Activated CD4-positive, CD25-positive, alpha-beta regulatory T cell treated with anti-CD3 and anti-CD28 coated beads, Interleukin-2, amount 50 U/mL, for 16 hours (primary cell): ENCODE measurements at places on chromosomes 13 and 19.

DNA sequence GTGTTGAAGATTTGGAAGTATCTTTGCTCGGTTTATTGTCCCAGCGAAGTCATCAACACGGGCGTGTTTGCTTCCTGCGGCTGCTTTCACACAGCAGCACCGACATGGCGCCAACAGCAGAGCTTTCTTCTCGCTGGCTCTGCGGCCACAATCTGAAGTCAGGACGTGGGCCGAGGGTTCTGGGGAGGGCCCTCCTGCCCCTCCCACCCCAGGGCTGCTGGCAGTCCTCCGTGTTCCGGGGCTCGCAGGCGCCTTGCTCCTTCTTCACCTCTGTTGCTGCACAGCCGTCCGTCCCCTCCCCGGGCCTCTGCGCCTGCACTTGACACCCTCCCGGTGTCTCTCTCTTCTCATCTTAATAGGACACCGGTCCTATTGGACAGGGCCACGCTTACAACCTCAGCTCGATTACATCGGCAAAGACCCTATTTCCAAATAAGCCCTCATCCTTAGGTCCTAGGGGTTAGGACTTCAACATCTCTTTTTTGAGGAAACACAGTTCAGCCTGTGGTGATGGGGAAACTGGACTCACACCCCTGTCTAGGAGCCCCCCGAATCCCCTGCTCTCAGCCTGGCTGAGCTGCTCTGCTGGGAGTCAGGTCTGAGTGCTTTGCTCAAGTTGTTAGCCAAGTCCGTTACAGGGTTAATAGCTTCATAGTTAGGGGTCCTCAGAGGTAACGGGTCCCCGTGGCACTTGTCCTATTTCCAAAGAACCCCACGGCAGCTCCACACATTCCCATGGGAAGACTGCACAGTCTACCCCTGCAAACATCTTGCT is 2.7 kb upstream of the TEX29 start:
- DNase-seq, result no peak

DNA sequence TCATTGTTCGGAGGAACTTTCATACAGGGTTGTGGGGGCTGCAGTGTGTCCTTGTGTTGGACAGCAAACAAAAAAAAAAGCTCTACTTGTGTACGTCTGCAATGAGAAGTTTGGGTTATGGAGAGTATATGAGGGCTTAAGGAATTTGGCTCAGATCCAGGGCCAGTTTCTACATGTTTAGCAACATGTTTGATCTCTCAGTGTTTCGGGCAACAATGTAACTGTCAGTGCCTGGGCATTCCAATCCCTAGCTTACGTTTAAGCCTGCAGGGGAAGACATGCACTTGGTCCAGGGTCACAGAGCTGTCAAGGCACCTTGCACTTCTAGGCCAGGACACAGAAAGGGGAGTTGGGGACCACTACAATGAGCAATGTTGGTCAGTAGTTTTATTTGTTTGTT is 13.9 kb downstream of the ZNF543 start:
- DNase-seq, result no peak

DNA sequence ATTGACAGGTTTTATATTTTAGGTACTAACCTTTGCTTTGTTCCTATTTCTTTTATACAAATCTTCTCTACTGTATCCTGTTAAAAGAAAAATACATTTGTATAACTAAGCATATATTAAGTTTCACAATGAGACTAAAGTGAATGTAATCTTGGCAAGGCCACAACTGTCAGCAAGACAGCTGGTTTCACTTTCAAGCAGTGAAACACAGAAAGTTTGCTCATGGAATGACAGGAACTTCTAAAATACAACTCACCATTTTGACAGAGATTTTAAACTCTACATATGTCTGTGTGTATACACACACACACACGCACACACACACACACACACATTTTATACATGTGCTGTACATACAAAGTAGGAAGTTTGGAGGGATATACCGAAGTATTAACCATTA is 53.3 kb downstream of the PARP4 start:
- no peak for DNase-seq

DNA sequence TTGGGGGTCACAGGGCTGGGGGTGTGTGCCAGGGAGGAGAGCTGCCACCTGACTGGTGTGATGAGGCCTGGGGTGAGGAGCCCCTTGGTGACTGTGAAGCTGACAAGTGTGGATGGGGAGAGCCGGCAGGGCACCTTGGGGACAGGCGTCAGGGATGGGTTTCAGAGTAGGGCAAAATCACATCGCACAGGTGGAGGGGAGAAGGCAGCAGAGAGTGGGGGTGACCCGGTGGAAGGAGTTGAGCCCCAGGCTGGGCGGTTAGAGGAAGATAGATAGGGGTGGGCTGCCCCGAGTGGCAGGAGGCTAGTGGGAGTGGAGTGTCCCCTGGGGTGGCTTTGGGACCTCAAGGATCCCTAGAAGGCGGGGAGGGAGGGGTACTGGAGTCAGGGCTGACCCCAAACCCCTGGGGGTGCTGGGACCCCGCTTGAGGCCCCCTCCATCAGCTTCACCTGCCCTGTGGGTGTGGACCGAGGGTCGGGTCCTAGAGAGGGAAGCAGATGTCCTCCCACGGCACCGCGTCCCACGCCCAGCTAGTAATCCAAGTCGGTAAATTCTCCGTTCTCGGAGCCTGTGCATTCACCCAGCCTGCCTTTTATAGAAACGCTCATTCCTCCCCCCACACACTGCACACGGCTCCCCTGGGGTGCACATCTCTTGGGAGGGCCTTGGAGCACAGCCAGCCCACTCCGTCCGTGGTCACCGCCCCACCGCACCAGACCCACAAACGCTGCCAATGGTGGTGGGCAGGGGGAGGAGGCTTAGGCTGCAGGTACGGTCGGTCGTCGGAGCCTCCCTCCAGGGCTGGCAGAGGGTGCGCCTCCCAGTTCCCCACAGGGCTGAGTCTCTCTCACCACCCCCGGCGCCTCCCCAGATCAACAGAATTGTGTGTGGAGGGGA is 2.4 kb downstream of the CTXN1 start:
- DNase-seq, result no peak

GRCh38 chr19:3508771-3509535 is 2.8 kb downstream of the FZR1 start:
- DNase-seq, result no peak

- no peak for DNase-seq
Observed at GRCh38 chr13:46797501-46798237, 708 bp upstream of the ESD start.

DNA sequence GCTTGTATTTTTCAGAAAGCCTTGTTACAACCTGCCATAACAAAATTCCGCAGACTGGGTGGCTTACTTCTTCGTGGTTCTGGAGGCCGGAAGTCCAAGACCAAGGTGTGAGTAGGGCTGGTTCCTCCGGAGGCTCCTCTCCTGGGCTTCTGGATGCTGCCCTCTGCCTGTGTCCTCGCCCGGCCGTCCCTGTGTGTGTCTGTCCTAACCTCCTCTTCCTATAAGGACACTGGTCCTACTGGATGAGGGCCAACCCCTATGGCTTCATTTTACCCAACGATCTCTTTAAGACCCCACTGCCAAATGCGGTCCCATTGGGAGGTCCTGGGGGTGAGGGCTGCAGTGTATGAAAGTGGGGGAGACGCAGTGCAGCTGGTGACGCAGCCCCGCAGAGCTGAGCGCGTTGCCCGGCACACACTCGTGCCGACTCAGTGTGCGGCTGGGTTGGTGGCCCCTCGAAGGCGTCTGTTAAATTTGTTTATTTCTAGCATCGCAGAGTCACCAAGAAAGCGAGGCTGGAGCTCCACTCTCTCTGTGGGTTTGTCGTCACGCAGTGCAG is 116.7 kb downstream of the SOX1 start:
- DNase-seq, result no peak

DNA sequence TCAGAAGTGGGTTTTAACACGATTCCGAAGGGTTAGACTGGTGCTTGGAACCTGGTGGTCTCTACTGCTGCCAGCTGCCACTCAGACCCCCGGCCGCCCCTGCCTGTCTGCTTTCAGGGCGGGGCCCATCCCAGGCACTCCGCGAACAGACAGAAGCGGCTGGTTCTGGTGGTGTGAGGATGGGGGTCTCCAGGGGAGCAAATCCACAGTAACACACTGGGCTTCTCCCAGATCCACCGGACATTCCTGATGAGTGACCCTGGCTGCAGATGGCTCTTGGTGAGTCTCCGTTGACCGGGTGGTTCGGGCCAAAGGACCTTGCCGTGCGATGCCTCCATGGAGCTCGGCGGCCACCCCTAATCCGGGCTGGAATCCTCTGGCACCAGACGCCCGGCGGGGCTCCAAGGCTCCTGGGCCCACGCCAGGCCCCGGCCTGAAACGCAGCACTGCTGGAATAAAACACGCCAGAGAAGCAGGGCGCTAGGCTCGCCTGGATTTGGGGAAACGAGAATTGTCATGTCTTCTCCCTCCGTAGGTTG is 2.1 kb upstream of the PTBP1 start:
- no peak for DNase-seq

DNA sequence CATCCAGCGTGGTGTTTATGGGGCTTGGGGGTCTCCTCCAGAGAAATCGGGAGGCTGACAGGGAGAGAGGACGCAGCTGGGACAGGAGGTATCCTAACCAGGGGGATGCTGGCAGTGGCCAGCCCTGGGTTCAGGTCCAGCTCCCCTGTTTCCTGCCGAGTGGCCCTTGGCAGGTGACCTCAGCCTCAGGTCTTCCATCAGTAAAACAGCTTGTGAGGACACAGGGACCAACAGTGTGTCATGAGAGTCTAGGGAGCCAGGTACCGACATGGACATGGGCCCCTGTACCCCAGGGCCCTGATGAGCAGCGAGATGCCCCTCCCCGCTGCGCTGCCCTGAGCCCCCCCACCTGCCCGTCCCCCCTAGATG is 19.6 kb downstream of the EVI5L start:
- DNase-seq, result no peak

GRCh38 chr19:54255105-54255775 is 1.8 kb downstream of the LILRB5 start:
- no peak for DNase-seq

DNA sequence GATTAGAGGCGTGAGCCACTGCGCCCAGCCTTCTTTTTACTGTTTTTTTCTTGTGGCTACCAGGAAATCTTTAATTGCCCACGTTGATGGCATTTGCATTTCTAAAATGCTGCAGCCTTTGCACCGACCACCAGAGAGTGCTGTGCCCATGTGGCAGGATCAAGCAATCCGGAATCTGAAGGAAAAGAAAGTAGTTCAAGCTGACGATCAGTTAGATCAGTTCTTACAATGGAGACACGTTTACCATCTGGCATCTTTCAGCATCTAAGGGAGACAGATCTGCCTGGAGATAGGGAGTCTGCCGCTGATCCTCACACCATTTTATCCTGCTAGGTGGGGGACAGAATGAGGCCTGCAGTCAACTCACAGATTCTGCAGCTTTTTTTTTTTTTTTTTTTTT is 19.9 kb downstream of the TINCR start:
- no peak for DNase-seq

- DNase-seq, result no peak
Observed at GRCh38 chr19:7857727-7858108, 16.5 kb downstream of the PRR36 start.

GRCh38 chr13:27290715-27291114 is 20.1 kb downstream of the RASL11A start:
- DNase-seq, result no peak

GRCh38 chr19:18982669-18983068 is 41.7 kb upstream of the HOMER3 start:
- DNase-seq, result no peak

- no peak for DNase-seq
Observed at GRCh38 chr19:45529420-45529785, 22.1 kb downstream of the VASP start.

GRCh38 chr19:6739883-6740588 is 556 bp downstream of the TRIP10 start:
- no peak for DNase-seq

GRCh38 chr13:51130348-51130747 is 19.3 kb upstream of the C13orf42 start:
- no peak for DNase-seq

- DNase-seq, result no peak
Observed at GRCh38 chr19:4559569-4559968, at the start of gene SEMA6B. TSS of gene SEMA6B (minus strand) at chr19:4559684. CDS start at chr19:4558457, 1,227 bp downstream.

DNA sequence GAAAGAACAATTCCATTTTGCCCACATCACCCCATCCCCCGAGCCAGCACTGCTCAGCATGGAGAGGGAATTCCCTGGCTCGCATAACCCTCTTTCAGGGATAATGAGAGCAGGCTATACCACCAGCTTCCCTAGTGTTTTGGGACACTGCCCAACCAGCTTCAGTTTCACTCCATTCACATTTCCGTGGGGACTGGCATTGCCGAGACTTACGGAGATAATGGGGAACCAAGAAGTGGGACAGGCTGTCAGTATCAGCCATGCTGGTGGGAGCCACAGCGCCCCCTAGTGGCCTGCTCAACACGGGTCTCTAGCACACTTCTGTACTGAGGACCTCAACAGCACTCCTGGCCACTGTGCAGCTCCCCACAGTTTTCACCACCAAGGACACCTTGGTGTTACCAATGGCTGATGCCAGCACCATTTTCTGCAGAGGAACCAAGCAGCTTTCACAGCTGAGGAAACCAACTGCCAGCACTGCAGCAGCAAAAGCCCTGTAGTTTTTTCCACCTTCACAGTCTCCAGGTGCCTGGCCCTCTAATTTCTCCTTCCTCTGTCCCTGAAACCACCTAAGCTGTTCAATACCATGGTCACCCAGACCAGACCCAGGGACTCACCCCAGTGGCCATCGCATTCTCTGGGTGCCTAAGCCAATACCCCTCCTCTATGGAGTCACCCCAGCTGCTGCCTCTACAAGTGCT is 23.7 kb downstream of the SLC6A16 start:
- peak; percentile 57 for DNase-seq

- no peak for DNase-seq
Observed at GRCh38 chr13:73450583-73450982, 391.8 kb downstream of the KLF5 start.

- no peak for DNase-seq
Observed at GRCh38 chr19:23527797-23528196, 132.5 kb upstream of the ZNF91 start.

- DNase-seq, result no peak
Observed at GRCh38 chr13:24267274-24267673, 42.1 kb upstream of the C1QTNF9 start.

- peak; percentile 67 for DNase-seq
Observed at GRCh38 chr19:35959040-35959967, 23.1 kb downstream of the LRFN3 start.

DNA sequence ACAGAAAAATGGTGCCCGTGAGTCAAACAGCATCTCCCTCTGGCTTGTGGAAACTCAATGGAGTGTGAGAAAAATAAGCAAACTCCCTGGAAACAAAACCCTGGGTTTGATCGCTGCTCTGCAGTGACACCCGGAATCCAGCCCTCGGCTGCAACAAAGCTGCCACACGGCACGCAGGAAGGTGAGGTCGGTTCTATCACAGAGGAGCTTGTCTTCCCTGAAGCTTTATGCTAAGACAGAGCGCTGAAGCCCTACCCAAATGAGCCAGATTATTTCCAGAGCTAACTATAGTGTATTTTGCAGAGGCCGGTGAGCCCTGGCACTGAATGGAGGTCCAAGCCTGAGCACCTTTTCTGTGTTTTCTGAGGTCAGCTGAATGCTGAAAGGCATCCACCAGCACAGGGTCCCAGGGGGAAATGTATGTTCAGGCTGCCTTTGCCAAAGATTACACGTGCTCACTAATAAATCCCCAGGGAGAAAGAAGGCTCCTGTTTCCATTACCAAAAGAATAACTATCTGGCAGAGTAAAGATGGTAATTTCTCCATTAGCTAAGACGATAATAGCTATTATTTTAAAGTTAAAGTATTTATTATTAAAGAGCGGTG is 77.8 kb downstream of the TSHZ3 start:
- no peak for DNase-seq

- no peak for DNase-seq
Observed at GRCh38 chr13:36163809-36164308, 32.7 kb upstream of the DCLK1 start.

- DNase-seq, result no peak
Observed at GRCh38 chr13:73189362-73189761, 130.6 kb downstream of the KLF5 start.

GRCh38 chr13:106121173-106121754 is 414.2 kb downstream of the EFNB2 start:
- DNase-seq, result no peak
